WTC11 (cell line): ENCODE measurements at places on chromosomes 4 and X.

DNA sequence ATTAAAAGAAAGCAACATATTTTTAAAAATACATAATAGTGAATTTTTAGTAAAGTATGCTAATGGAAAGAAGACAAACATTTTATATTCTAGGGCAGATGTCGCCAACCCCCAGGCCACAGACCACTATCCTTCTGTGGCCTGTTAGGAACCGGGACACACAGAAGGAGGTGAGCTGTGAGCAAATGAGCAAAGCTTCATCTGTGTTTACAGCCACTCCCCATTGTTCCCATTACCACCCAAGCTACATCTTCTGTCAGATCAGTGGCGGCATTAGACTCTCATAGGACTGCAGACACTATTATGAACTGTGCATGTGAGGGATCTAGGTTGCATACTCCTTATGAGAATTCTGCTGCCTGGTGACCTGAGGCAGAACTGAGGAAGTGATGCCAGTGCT is 37.0 kb upstream of the FAT4 start:
- no peak for DNase-seq

DNA sequence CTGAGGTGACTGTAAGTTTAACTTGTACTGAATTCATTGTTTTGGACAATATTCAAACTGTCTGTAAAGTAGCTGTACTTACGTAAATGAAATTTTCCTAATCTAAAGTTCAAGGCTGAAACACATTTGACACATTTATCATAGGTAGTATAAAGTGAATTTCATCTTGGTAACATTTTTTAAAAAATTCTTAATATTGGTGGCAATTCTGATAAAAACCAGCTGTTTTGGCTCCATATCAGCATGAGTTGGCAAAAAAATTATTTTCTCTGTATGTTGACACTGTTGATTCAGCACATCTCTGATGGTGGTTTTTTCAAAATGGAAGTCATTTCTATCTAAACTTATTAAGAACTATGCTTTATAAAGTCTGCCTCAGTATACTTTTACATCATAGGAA is 30.9 kb downstream of the CXorf58 start:
- DNase-seq: no peak

- DNase-seq: no peak
Observed at GRCh38 chrX:149392921-149393320, 112.2 kb downstream of the IDS start.

GRCh38 chr4:89939994-89940393 is 45.3 kb downstream of the MMRN1 start:
- no peak for DNase-seq

- DNase-seq: no peak
Observed at GRCh38 chr4:38464328-38464727, 199.7 kb upstream of the KLF3 start.

DNA sequence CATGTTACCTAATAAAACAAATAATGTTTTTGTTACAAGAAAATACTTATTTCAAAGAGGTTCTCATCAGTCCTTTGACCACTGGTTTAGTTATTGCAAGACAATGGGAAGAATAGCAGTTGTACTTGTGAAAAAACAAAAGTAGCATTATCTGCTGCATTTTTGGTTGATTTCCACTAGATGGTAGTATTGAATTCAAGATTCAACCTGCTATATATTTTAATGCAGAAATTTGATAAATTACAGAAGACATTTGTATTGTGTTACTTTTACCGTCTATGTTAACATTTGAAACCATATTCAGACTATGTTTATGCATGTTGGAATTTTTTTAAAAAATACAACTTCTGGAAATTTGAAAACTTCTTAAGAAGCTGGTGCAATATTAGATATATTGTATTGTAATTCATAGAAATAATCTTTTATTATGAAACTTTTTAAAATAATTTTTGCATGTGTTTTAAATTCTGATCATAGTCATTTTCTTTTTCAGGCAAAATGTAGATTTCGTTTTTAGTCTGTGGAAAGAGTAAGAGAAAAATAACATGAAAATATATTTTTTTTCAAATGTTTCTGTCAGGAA is 56.4 kb downstream of the SPCS3 start:
- DNase-seq: no peak

- no peak for DNase-seq
Observed at GRCh38 chr4:138405466-138405891, 163.3 kb upstream of the SLC7A11 start.

DNA sequence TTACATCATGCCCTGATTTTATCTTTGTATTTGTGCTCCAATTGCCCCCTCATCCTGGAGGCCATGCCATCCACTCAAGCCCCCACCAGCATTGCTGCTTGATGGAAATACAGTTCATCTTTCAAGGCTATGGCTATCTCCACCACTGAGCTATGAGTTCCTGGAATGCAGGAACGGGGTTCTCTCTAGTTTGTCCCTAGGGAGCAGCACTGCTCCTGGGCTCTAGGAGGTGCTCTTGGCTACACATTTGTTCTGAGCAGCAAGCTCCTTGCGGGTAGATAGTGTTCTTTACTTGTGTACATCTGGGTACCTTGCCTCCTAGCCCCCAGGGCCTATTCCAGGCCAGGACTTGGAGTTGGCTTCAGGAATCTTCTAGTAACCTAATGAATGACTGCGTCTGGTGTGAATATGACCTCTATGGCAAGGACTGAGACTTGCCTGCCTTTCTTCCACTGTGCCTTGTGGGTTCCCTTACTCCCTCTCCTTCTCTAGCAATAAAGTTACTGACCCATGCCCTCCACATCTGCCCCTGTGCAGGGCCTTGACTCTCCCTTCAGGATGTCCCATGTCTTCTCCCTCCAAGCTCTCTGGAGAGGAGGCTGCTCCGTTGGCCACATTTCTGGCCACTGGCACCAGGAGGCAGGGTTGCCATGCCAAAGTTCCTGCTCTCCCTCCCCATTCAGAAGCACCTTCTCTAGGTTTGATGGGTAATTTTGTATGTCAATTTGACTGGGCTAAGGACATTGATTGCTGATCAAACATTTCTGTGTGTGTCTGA is 7.6 kb downstream of the CITED1 start:
- peak; percentile 33 for DNase-seq

- no peak for DNase-seq
Observed at GRCh38 chr4:184792950-184793555, 32.7 kb downstream of the ACSL1 start.

DNA sequence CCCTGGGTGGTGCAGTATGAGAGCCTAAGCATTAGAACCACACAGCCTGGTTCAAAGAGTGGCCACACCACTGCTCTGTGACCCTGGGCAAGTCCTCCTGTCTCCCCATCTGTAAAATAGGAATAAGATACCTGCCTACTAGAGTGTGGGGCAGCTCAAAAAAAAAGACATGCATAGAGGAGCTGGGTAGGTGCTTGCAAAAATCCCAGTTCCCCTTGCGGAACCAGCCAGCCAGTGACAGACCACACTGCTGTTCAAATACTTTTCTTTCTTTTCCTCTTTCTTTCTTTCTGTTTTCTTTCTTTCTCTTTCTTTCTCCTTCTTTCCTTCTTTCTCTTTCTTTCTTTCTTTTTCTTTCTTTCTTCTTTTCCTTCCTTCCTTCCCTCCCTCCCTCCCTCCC is 63.0 kb upstream of the TRIM2 start:
- DNase-seq: no peak

GRCh38 chrX:40209951-40210617 is 112.3 kb upstream of the BCOR start:
- DNase-seq: no peak

DNA sequence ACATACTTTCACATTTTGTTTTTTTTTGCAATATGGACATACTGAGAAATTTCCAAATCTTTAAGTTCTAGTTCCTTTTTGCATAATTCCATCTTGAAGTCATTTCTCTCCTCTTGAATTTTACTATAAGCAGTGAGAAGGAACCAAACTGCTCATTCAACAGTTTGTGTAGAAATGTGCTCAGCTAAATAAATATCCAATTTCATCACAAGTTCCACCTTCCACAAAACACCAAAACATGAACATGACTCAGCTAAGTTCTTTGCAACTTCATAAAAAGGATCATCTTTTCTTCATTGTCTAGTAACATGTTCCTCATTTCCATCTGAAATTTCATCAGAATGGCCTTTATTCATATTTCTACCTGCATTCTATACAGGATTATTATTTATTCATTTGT is 77.3 kb upstream of the FGF13 start:
- no peak for DNase-seq

DNA sequence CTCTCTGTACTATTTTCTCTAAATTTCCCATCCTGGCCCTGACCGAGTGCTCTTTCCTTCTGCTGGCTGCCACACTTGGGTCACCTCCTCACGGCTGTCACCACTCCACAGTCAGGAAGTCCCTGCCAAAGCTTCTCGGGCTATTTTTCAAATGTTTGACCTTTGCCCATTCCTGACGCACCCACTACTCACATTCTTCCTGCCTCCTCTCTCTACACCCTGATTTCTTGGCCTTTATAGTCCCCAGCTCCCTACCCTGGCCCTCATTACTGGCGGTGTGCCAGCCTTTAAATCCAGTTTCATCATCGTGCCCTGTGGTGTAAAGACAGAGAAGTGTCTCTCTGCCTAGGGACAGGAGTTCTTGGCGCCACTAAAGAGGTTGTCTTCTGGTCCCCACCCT is 46.4 kb upstream of the GATB start:
- no peak for DNase-seq

GRCh38 chr4:79798047-79798446 is 275.0 kb downstream of the ANTXR2 start:
- DNase-seq: no peak

- DNase-seq: no peak
Observed at GRCh38 chrX:97328853-97329390, 445.2 kb downstream of the RPA4 start.

GRCh38 chr4:139843641-139844040 is 178.0 kb downstream of the MGST2 start:
- DNase-seq: no peak

GRCh38 chr4:124745985-124746801 is 33.7 kb upstream of the ANKRD50 start:
- DNase-seq: no peak

GRCh38 chrX:136778916-136779315 is 1.8 kb downstream of the ARHGEF6 start:
- no peak for DNase-seq

DNA sequence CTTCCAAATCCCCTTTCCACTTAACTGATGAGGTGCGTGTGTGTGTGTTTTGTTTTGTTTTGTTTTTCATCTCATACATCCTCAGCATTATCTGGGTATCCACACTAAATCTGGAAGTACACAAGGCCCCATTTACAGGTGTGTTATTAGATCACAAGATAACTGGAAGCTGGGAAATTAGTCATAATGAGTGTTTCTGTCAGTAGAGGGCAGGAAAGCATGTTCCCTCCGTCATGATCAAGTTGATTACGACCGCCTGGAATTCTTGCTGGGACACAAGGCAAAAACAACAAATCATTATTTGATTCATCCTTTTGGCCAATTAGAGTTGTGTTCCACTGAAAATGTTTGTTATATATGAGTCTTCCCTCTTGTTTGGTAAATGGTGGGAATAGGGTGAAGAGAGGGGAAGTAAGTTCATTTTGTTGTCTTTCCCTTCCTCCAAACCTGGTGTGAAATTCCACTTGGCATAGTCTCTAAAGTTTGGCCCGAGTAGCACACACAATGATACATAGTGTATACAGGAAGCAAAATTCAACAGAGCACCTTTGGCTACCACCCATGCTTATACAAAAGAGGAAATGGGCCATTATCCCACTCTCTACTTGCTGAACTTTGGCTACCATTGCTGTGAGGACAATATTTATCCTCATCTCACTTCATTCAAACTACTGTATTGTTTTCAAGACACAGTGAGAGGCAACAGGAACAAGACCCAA is 33.3 kb upstream of the TLL1 start:
- DNase-seq: no peak

- no peak for DNase-seq
Observed at GRCh38 chrX:109709129-109709631, 23.9 kb downstream of the ACSL4 start.

- peak; percentile 16 for DNase-seq
Observed at GRCh38 chr4:155972098-155972497, 18.4 kb upstream of the CTSO start.

DNA sequence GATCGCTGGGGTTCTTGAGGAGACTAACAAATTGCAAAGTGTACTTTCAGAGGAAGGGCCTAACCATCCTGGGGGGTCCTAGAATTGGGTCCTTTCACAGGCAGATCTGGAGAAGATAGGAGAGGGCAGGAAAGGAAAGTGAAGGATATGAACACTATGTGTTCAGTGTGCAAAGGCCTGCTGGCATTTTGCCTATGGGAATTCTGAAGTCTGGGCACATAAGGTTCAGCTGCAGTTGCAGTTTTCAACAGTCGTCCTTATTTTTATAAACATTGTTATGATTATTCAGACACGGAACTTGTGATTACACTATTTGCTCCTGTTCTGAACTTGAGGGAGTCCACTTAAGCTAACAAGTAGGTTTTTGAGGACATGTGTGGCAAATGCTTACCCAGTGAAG is 1.3 kb upstream of the SLC25A5 start:
- no peak for DNase-seq

DNA sequence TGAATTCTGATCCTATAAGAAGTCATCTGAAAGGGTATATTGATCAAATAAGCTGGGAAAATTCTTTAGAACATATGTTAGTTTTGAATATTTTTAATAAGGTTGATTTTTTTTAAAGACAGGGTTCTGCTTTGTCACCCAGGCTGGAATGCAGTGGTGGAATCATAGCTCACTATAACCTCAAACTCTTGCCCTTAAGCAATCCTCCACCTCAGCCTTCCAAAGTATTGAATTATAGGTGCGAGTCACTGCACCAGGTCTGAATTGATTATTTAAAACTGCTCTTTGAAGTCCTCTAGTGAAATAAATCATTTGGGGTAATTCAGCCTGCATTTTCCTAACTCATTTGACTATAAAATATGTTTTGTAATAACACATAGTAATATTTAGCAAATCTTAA is 812.3 kb downstream of the PDHA2 start:
- no peak for DNase-seq

- no peak for DNase-seq
Observed at GRCh38 chr4:15945516-15945915, 7.0 kb upstream of the FGFBP1 start.

- DNase-seq: no peak
Observed at GRCh38 chr4:123405267-123405865, 8.8 kb downstream of the SPRY1 start.

GRCh38 chr4:7642741-7643458 is 208.2 kb upstream of the PSAPL1 start:
- DNase-seq: no peak

DNA sequence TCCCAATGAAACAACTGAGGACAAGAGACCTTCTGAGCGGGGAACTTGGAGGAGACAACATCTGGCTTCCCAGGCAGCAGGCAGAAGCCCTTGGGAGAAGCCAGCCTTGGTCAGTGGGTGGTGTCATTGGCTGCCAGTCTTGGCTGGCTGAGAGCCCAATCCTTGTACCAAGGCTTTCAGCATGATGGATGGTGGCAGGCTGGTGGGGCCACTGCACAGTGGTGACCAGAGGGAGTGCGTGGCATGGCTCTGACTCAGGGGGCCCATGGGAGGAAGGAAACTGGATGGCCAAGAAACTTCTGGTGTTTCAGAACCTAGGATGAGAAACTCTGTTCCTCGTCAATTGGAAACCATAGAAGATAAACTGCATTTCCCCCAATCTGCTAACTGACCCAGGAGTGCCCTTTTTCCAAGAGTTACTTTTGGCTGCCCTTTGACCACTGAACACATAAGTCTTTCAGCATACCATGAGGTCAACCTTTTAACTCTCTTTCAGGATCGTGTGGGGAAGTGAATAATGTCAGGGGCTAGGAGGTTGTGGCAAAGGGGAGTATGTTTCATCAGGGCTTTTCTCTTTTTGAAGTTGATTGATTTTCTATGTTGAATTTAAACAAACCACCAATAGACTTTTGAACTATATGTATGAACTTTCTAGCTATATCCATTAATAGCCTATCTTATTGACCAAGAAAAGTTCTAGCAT is 60.9 kb downstream of the SOWAHB start:
- no peak for DNase-seq
